ENCODE measurements at places on chromosomes 7 and 10.

- no peak for DNase-seq
Observed at GRCh38 chr7:105304040-105304895, 84.5 kb downstream of the SRPK2 start.

GRCh38 chr7:90455163-90456030 lies 14.0 kb upstream of the PTTG1IP2 start:
- peak; percentile 81 for DNase-seq

- DNase-seq, result no peak
Observed at GRCh38 chr10:103968441-103969391, 1.8 kb downstream of the SLK start.

DNA sequence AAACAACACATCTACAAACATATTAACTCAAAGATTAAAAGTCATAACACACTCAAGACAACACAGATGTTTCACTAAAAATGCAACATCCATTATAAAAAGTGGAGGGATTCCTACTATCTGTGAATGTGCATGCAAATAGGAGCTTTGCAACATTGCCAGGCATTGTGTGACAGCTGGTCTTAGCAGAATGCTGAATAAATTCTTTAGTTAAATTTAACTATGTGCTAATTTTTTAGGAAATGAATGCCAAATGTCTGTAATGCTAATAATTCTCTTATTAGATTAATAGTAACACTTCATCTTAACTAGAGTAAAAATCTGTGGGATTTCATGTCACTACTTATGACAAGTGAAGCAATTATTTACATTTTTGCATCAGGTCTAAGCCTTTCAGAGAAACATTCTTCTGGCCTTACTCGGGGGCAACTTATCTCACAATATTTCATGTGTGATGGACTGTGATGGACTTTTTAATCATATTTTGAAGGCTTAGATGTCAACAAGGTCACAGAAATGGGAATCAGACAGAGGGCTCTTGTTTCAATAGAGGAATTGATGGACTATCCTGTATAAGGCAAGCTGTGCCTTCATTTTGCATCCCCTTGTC lies 524.6 kb upstream of the KCND2 start:
- DNase-seq, result no peak

- peak; percentile 63 for DNase-seq
Observed at GRCh38 chr10:71837098-71837827, 13.8 kb downstream of the PSAP start.

GRCh38 chr7:74489997-74490945 lies 36.6 kb downstream of the GTF2IRD1 start:
- DNase-seq, result no peak

GRCh38 chr10:9244864-9245263 lies 1190.4 kb downstream of the GATA3 start:
- DNase-seq, result no peak

- DNase-seq, result no peak
Observed at GRCh38 chr10:76285012-76285411, 853.6 kb downstream of the LRMDA start.

DNA sequence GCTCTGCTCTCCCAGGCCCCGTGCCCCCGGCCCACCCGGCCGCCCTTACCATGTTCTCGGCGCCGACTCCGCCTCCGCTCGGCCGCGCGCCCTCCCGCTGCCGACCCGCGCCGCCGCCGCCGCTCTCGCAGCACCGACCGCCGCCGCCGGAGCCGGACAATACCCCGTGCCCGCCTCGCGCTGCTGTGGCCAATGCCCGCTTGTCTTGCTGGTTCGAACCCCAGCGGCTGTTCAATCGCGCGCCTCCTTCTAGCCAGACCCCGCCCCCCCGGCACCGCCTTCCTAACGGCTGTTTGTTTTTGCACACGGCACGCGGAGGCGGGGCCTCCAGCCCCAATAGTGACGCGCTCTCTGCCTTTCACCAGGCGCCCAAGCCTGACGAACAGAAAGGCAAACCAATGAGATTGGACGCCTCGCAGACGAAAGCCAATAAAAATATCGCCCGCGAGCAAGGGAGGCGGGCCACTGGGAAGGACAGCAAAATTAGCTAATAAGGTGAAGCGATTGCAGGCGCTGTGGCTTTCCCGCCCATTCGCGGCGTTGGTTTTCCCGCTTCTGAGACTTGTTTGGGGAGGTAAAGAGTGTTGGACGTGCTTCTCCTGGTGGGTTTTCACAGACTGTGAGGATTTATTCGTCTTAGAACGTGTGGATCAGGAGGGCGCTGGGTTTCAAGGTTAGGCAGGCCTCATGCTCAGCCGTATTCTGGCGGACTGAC lies at the start of gene H2AZ2:
TSS of gene H2AZ2 (minus strand) at position 168 of the 715 bp plus-strand sequence. CDS start at position 52, 116 bp downstream.
- peak; percentile 96 for DNase-seq

- DNase-seq, result no peak
Observed at GRCh38 chr7:114021135-114021534, 102.3 kb upstream of the PPP1R3A start.

- peak; percentile 37 for DNase-seq
Observed at GRCh38 chr7:49776994-49777393, 3.6 kb downstream of the VWC2 start.

- no peak for DNase-seq
Observed at GRCh38 chr10:75096749-75097148, 14.7 kb upstream of the SAMD8 start.

DNA sequence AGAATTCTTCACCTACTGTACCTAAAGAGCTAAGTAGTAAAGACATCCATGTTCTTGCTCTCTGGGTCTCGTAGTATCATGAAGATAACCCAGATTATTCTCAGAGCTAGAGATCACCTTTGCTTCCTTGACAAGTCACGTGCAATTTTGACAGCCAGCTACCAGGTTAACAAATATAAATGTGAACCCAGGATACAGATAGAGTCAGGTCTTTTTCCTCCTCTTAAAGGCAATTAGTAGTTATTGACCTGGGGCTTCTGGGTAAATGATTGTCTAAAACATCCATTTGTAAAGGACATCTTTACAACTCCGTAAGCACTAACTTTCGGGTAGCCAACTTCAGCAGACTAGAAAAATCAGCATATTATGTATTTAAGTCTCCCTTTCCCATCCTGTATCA lies 28.8 kb downstream of the LHFPL3 start:
- no peak for DNase-seq

DNA sequence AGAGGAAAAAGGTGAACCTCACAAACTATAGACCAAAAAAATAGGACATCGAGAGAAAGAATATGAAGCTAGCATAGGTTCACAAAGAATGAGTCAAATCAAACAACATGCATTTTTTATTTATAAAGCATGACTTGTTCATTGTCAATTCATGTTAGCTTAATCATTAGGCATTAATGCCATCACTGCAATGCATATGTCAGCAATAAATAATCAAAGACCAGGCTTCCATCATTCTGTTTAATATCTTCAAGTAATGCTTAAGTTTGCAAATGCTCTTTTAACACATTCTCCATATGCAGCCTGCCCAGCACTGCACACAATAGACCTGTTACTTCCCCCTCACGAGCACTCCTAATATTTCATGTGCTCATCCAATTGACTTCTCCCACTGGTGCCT lies 8.9 kb upstream of the MAGI2 start:
- DNase-seq, result no peak

GRCh38 chr7:103576641-103577040 lies 130.6 kb upstream of the SLC26A5 start:
- no peak for DNase-seq

DNA sequence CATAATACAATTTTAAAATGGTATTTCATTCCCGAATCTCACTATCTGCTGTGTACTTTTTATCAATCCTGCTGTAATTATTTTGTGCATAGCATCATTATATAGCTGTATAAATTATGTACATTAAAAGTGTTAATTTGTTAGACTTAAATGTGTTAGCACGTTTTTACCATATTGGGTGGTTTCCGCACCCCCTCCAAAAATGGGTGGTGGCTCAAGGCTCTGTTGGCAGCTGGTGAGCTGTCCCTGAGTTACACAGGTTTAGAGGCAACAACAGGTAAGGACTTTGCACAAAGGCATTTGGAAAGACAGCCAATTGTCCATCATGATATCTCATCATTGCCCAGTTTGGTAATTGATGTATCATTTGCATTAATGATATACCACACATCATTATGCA lies 18.6 kb upstream of the LMTK2 start:
- DNase-seq, result no peak

DNA sequence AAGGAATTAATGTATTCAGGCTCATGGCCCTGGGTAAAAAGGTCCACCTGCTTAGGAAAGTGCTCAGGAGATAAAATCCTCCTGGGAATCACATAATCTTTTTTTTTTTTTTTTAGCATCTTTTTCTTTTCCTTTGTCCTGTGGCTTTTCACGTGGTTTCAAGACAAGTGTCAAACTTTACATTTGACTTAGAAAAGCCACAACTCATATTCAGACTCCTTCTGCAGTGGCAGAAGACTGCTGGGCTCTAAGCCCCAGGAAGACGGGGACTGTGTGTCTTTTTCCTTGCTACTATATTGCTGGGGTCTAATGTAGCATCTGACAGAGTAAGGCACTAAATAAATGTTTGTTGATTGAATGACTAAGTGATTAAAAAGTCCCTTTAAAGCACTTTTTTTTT lies 127.5 kb upstream of the ANKRD1 start:
- DNase-seq, result no peak

GRCh38 chr7:109059089-109059488 lies 489.4 kb downstream of the DNAJB9 start:
- no peak for DNase-seq

- DNase-seq, result no peak
Observed at GRCh38 chr10:95503001-95503400, 58.2 kb downstream of the SORBS1 start.

- no peak for DNase-seq
Observed at GRCh38 chr10:121157998-121158397, 306.8 kb downstream of the WDR11 start.

DNA sequence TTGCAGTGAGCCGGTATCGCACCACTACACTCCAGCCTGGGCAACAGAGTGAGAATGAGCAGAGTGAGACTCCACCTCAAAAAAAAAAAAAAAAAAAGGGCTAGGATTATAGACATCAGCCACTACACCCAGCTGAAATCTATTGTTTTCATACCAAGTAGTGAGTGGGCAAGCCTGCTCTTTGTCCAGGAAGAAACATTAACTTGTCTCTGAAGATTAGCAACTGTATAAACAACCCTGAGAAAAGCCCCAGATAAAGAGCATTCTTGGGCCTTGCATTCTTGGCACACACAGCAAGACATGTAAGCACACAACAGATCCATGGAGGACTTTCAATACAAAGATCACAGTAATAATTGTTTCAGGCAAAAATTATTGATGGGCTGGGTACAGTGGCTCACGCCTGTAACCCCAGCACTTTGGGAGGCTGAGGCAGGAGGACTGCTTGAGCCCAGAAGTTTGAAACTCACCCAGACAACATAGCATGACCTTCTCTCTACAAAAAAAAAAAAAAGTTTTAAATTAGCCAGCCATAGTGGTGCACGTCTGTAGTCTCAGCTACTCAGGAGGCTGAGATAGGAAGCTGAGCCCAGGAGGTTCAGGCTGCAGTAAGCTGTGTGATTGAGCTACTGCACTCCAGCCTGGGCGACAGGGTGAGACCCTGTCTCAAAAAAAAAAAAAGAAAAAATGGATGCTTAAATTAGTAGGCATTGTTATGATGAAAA lies 4.4 kb downstream of the PSPH start:
- DNase-seq, result no peak

- no peak for DNase-seq
Observed at GRCh38 chr7:18901351-18901750, 216.1 kb downstream of the TWIST1 start.

DNA sequence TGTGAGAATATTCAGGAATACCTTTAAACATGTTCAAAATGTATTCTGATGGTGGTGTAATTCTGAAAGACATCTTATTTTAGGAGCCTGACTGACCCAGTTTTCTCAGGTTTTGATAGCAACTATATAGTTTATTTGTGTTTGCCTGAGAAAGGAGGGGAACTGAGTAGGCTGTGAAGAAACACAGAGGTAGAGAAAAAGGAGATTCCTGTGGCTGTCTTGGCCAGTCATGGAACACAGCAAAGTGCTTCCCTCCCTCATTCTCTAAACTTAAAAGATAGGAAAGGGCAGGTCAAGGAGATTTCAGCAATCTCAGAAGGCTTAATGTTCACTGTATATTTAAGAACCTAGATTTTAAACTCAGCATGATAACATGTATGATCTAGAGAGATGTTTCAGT lies 43.5 kb downstream of the ZMYND11 start:
- no peak for DNase-seq

GRCh38 chr10:42422911-42423310 lies 215.5 kb downstream of the ZNF33B start:
- DNase-seq, result no peak

- no peak for DNase-seq
Observed at GRCh38 chr10:104657457-104657856, 16.4 kb downstream of the SORCS3 start.

GRCh38 chr10:126839094-126839761 lies 66.0 kb upstream of the DOCK1 start:
- no peak for DNase-seq

- DNase-seq, result no peak
Observed at GRCh38 chr10:73898730-73899410, 12.1 kb upstream of the PLAU start.

DNA sequence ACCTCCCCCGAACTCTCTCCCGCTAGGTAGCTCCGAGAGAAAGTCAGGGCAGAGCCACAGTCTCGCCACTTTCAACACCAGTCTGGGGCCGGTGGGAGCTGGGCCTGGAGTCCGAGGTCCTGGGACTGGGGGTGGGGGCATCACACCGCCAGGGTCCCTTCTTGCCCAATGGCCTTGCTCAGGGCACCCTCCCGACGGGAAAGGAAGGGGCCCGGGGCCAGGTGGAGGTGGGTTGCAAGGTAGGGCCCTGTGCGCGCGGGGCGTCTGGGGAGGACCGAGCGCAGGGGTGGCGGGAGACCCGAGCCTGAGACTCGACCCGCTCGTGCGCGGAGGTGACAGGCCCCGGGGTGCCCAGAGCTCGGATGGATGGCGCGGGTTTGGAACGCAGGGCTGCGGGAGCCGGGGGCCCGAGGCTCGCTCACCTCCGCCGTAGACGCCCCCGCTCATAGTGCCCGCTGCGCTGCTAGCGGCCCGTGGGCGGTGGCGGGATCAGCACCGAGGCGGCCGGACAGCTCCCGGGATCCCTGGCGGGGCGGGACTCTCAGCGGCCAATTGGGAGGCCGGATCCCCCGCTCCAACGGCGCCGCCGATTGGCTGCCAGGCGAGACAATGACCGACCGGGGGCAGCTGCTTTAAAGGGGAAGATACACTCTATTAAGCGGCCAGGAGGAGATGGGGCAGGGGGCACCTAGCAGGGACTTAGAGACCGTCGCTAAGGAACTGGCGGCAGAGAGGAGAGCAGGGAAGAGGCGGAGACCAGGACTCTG lies at the start of gene ACTL6B:
TSS of gene ACTL6B (minus strand) at position 541 of the 767 bp plus-strand sequence. CDS start at position 447, 94 bp downstream.
- peak; percentile 100 for DNase-seq

- no peak for DNase-seq
Observed at GRCh38 chr10:91313-91712, 42.2 kb upstream of the TUBB8 start.

- DNase-seq, result no peak
Observed at GRCh38 chr10:60910543-60910942, 33.4 kb downstream of the RHOBTB1 start.

- no peak for DNase-seq
Observed at GRCh38 chr7:53048638-53049037, 13.2 kb downstream of the POM121L12 start.

DNA sequence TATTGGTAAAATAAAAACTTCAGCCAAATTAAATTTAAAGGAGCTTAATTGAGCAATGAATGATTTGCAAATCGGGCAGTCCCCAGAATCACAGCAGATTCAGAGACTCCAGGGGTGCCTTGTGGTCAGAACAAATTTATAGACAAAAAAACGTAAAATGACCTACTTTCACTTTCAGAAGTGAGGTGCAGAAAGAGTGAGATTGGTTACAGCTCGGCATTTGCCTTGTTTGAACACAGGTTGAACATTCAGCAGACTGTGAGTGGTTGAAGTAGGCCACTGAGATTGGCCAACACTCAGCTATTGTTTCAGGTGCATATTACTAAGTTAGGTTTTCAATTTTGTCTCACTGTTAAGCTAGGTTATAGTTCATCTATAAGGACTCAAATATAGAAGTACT lies 153.4 kb downstream of the BICC1 start:
- no peak for DNase-seq

Measured in iPS-NIHi11 (cell line).